ENCODE measurements at places on chromosomes 1 and 21.

GRCh38 chr21:41729701-41730366, 37.0 kb downstream of the RIPK4 start:
- DNase-seq: no peak

- DNase-seq: no peak
Observed at GRCh38 chr1:20262810-20263534, 27.7 kb upstream of the VWA5B1 start.

DNA sequence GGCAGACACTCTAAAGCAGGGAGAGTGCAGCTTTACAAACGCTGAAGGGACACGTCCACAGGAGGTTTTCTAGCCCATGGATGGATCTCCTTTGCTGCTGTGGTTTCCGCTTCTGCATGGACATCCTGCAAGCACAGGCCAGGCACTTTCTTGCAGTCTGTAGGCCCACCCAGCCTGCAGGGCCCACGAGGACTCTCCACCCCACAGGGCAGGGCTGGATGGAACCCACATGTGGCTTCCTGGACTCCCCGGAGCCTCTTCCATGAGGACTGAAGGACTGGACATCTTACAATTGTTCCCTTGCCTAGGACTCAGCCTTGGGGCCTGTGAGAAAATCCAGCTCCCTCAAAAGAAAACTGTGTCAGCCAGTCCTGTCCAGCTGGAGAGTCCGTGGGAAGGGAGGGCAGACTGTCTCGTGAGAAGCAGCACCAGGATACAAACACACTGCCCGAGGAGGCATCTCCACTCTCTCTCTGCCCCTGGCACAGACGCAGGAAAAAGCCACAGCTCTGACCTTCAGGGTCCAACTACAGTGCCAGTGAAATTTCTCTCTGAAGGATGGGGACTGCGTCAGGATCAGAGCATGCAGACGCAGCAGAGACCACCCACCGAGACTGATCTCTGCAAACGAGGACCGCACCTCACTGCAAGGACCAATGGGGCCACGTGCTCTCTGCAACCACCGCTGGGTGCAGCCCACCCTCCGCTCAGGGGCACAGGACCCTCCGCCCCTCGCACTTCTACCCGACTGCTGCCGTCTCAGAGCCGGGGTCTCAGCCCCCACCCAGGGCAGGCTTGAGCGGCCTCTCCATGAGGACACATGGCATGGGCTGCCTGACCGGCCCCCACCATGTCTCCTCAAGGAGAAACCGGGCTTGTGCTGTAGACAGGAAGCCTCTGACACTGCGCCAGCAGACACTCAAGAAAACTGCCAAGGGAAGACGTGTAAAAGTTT, 130.1 kb downstream of the NPHP4 start:
- no peak for DNase-seq

DNA sequence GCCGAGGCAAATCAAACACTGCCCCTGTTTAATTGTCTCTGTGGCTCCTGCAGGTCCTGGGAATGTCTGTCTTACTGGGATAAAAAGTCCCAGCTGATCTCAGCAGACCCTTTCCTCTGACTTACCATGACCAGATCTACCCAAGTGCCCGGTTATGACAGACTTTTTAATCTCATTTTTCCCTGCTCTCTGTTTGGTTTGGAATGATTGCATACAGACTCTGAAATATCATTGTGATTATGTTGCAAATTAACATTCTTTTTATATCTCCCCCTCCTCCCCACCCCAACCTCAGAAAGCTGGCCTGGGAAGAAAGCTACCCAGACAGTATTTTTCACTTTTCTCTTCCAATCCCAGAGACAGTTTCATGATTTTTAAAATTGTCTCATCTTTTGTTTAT, 16.3 kb downstream of the RAB7B start:
- DNase-seq: no peak

- no peak for DNase-seq
Observed at GRCh38 chr1:24708938-24709337, 36.3 kb upstream of the CLIC4 start.

DNA sequence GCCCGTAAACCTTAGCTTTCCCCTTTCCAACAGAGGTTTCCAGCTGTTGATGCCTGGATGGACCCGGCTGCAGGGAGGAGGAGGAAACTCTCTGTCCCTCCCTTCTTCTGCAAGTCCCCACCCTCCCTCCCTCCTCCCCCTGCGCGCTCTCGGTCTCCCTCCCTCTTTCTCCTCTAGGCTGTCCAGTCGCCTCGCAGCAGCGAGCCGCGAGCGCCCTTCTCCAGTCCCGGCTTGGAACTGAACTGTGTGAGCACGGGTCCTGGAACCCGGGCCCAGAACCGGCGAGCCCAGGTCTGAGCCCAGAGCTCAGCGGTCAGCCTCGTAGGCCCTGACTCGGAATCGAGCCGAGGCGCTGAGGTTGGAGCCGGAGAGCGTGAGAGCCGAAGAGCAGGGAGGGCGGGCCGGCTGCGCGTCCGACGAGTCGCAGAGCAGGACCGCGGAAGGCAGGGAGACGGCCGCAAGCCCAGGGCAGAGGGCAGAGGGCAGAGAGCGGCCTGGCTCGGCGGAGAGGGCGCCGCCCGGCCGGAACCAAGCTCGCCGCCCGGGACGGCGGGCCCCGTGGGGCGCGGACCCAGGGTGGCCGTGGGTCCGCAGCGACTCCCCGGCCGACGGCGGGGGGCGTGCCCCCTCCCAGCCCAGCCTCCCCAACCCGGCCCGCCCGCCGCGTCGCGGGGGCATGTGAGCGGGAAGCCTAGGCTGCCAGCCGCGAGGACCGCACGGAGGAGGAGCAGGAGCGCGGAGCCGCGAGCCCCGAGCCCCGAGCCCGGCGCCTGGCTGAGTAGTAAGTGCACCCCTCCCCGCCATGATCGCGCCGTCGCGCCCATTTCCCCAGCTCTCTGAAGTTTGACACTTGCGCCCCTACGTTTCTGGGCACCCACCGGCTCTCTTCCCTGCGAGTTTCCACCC, at the start of gene SOX13:
SOX13 (plus strand) TSS at position 185 of the 906 bp plus-strand sequence. CDS start 39,801 bp downstream, outside the sequence.
- DNase-seq: no peak

GRCh38 chr1:178060789-178061556, 32.9 kb upstream of the RASAL2 start:
- DNase-seq: no peak

GRCh38 chr21:31386006-31386405, 41.9 kb upstream of the TIAM1 start:
- no peak for DNase-seq

GRCh38 chr1:112722601-112723510, 7.7 kb upstream of the PPM1J start:
- DNase-seq: no peak

GRCh38 chr1:6243993-6244392, at the start of gene HES3:
TSS of gene HES3 (plus strand) at chr1:6244179. CDS start at chr1:6244366, 187 bp downstream.
- DNase-seq: no peak

GRCh38 chr1:228279011-228279721, 71.3 kb downstream of the OBSCN start:
- DNase-seq: no peak

DNA sequence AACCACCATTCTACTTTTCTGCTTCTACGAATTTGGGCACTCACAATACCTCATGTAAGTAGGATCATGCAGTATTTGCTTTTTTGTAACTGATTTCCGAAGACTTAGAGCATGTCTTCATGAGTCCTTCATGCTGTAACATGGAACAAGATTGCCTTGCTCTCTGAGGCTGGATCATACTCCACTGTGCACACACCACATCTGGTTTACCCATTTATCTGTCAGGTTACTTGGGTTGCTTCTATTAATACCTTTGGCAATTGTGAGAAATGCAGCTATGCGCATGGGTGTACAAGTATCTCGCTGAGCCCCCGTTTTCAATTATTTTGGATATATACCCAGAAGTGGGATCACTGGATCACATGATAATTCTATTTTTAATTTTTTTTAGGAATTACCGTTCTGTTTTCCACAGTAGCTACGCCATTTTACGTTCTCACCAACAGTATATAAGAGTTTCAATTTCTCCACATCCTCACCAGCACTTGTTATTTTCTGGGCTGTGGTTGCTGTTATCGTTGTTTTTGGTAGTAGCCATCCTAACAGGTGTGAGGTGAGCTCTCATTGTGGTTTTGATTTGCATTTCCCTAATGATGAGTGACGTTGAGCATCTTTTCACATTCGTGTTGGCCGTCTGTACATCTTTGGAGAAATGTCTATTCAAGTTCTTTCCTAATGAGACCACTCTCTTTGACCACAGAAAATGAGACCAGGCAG, 10.7 kb upstream of the SLC2A5 start:
- DNase-seq: no peak

- no peak for DNase-seq
Observed at GRCh38 chr1:229843627-229844238, 217.7 kb downstream of the URB2 start.

DNA sequence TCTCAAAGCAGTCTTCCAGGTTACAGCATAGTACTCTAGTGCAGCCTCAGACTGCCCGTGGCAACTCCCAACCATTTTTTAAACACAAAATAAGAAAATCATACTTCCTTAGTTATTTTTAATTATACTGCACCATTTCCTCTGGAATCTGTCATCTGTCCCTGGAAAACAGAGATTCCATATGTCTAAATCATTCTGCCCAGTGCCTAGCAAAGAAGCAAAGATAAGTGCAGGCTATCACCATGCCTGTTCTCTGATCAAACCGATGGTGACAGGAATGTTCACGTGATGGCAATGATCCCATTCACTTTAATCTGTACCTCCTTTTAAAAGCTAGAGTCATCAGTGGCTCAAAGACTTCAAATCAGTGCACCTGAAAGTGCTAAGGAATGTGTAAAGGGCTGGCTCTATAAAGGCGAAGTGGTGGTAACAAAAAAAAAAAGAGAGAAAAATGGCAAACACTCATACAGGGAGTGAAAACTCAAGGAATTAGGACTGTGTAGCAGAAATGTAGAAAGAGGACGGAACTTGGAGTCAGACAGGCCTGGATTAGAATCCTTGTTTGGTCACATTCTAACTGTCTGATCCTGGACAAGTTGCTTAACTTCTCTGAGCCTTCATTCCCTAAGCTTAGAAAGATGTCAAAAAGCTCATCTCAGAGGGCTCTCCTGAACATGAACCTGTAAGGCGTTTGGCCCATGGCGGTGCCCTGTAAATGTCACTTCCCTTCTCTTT, 9.9 kb upstream of the CCN1 start:
- no peak for DNase-seq

DNA sequence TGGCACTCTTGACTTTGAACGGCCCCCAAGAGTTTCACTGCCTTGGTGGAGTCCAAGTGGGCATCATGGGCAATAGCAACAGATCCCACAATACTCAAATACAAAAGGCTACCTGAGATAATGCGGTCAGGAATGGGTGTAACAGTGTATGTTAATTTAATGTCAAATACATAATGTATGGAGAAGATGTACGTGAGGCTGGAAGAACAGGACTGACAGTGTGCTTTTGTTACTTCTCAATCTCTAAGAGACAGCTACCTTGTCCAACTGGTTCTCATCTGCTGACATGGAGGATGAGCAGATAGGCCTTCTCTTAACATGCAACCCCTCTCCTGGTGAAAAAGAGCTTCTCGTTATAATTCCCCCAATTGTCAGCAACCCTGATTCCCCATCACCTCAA, 167.2 kb downstream of the APP start:
- no peak for DNase-seq

GRCh38 chr1:62314454-62315350, 4.5 kb downstream of the KANK4 start:
- DNase-seq: no peak

- DNase-seq: no peak
Observed at GRCh38 chr1:183575606-183576005, 14.7 kb downstream of the NCF2 start.

GRCh38 chr1:211472724-211473123, 19.2 kb downstream of the RD3 start:
- DNase-seq: no peak

GRCh38 chr1:176885751-176886150, 278.8 kb downstream of the ASTN1 start:
- no peak for DNase-seq

- DNase-seq: no peak
Observed at GRCh38 chr1:176896216-176896615, 268.3 kb downstream of the ASTN1 start.

GRCh38 chr1:94753171-94753972, 66.8 kb upstream of the SLC44A3 start:
- no peak for DNase-seq

- DNase-seq: no peak
Observed at GRCh38 chr1:23023174-23023845, 4.0 kb downstream of the KDM1A start.
